ENCODE measurements at places on chromosomes 16 and 17. TPM values are rescaled to one million over a fixed set of nuclear protein-coding genes. Genes with fewer than 3 reads are reported as not detected.

DNA sequence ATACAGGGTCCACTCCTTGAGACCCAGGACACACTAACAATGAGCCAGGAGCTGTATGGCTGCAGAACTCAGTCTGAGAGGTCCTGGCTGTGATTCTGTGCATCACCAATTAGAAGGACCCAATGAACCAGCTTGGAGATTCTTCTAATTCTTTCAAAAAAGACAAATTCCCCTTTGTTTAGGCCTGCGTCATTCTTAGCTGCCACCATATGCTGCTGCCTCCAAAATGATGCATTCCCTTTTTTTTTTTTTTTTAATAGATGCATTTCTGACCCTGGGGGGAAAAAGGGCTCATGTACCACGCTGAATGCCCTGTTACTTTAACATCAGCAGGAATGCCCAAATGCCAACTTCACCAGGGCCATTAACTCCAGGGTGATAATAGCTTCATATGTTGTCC, 28.5 kb downstream of the EMP2 start:
- DNase-seq, result no peak

GRCh38 chr17:50830994-50831393, 4.4 kb upstream of the WFIKKN2 start:
- no peak for DNase-seq

The CPHXL2 gene
- total RNA-seq, result not detected

The HSD11B2 gene
- 0.85 TPM for total RNA-seq

The DOC2B gene
- total RNA-seq, result 2.7 TPM

DNA sequence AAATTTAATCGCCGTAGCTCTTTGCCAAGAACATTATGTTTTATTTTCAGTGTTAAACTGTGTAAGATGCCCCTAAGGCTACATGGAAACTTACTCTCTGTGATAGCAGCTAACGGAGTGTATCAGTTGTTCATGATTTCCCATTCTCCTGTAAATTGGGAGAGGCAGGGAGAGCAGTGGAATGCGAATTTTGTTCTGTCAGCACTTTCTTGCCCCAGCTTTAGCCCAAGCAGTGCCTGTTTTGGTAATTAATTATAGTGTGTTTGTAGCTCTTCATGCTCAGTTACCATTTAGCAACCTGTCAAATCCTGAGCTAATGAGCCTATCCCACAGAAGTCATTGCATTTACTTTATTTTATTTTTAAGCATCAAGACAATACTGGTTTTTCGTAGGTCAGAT, 475.1 kb upstream of the RBFOX1 start:
- no peak for DNase-seq
